ENCODE measurements at places on chromosomes 4 and X.
A peak's percentile ranks its signal among the peaks of the same experiment; 100 is the strongest.

DNA sequence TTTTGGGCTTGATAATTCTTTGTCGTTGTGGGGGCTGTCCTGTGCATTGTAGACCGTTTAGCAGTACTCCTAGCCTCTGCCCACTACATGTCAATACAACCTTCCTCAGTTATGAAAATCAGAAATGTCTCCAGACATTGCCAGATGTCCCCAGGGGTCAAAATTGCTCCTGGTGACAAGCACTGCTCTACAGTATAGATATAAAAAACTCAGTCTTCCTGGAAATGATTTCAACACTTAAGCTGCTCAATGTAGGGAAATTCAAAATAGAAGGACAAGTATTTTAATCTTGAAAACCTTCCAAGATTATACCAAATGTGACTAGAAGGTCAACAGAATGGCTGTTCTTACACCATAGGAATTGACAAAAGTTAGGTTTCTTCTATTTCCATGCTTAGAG is 288.7 kb upstream of the MAGEB2 start:
- no peak for DNase-seq

GRCh38 chr4:53686521-53686920 is 95.2 kb upstream of the LNX1 start:
- DNase-seq = no peak

DNA sequence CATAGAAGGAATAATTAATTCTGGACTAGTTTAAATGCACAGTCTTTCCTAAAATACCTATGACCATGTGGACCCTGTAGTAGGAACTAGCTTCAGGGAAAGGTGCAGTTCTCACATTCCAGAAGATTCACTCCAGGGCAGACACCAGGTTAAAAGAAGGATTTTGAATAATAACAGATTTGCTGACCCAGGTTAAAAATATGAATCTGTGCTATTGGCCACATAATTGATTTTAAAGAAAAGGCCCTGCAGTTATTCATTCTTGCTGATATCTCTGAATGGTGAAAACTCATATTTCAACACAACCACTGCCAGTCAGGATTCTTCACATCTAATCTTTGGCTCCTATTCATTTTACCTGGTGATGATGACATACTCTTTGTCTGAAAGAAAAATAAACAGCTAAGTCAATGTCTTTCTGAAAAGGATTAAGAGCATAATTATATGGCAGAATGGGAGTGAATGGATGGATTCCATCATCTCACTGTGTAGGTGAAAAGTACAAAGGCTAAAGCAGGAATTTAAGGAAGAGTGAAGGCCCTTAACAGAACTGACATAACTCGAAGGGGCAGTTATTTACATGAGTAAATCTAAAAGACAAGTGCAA is 432.8 kb downstream of the PDGFC start:
- DNase-seq = no peak

DNA sequence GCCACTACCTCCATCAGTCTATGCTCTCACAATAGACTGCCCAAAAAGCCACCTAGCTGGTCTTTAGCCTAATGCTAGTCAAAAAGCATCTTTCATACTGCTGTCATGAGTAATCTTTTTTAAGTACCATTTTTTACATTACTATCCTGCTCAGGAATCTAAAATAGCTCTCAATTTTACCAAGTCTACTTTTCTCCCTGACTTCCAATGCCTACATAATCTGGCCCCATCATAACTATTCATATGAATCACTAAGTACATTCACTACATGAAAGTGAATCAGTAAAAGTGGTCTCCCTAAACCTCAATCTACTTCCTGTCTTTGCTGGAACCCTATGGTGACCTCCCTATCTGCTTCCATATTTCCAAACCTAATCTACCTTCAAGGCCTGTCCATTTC is 105.9 kb downstream of the THOC2 start:
- DNase-seq = peak; percentile 1

- no peak for DNase-seq
Measured at GRCh38 chr4:5338531-5338930, 287.3 kb downstream of the STK32B start.

GRCh38 chrX:3403748-3404147 is 57.3 kb upstream of the MXRA5 start:
- no peak for DNase-seq

GRCh38 chr4:6369511-6369910 is 99.9 kb downstream of the WFS1 start:
- DNase-seq = no peak
